Uterine smooth muscle cell (primary cell): ENCODE measurements at places on chromosomes 12 and 14. TPM values are rescaled to one million over a fixed set of nuclear protein-coding genes. Genes with fewer than 3 reads are reported as not detected.

The AKAP5 gene
- total RNA-seq, result 0.44 and 1.1 TPM in 2 replicates

The ZNF10 gene
- 5.8 and 7.0 TPM in 2 replicates for total RNA-seq

The BDKRB1 gene
- total RNA-seq, result 8.2 and 19.8 TPM in 2 replicates

The KERA gene
- total RNA-seq, result not detected in 2 replicates

The GZMB gene
- total RNA-seq, result not detected in 2 replicates

The GYS2 gene
- total RNA-seq, result not detected in 2 replicates

The AQP6 gene
- total RNA-seq, result 0.12 TPM in 1 of 2 replicates, not detected in the other

The NRIP2 gene
- total RNA-seq, result under 0.01 and 0.22 TPM in 2 replicates

The PALS1 gene
- 24.2 and 34.8 TPM in 2 replicates for total RNA-seq

The MRPS35 gene
- 56.0 and 58.2 TPM in 2 replicates for total RNA-seq

The FOXA1 gene
- not detected in 2 replicates for total RNA-seq

The GALNT16 gene
- total RNA-seq, result 0.22 and 1.1 TPM in 2 replicates

The SLC2A3 gene
- 129 and 132 TPM in 2 replicates for total RNA-seq

The SELPLG gene
- total RNA-seq, result 0.55 and 1.00 TPM in 2 replicates

The GPRC5D gene
- total RNA-seq, result not detected in 2 replicates
